GM03348 (cell line): ENCODE measurements at places on chromosomes 7 and 10.

- DNase-seq = no peak
Measured at GRCh38 chr7:130641497-130641896, 27.1 kb downstream of the COPG2 start.

GRCh38 chr7:51346126-51346525 lies 29.5 kb upstream of the COBL start:
- no peak for DNase-seq

DNA sequence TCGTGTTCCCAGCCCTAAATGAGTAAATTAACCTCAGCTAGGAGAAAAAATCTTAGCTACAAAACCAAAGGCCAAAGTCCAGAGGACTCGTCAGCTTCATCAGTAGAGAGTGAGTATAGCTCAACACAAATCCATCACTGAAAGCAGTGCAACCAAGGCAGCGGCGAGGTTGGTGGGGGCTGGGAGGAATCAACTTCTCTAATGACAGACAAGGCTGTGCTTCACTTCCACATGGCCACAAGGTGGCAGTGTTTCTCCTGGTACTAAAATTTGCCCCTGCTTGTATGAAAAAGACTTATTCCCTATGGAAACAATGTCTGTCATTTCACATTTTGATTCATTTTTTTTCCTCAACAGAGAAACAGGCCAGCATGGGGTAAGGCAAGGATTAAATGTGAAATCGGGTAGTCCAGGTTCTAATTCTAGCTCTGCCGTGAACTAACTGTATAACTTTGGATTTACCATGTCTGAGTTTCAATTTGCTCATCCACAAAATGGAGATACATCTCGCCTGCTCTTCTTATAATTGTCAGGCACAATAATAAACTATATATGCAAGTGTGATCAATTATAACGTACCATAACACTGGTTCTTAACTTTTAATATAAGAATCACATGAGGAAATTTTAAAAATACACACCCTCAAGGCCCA lies 39.3 kb downstream of the FAS start:
- DNase-seq = peak; percentile 69

DNA sequence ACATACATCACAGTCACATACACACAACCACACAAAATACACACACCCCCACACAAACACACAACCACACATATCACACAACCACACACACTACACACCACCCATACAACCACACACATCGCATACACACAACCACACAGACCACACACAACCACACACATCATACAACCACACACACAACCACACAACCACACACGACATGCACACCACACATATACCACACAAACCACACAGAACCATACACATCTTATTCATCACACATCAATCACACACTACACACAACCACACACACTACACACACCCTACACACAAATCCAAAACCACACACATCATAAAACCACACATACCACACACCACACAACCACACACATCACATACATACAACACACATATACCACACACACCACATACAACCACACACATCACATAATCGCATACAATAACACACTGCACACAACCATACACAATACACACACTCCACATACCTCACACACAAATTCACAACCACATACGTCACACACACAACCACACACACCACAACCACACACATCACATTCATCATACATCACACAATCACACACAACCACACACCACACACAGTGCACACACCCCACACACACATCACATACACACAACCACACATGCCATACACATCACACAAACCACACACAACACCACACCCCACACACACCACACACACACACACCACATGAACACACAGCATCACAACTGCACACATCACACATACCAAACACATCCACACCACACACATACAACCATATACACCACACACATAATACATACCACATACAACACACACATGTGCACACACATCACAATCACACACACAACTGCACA lies 30.4 kb downstream of the GPRIN2 start:
- DNase-seq = no peak

GRCh38 chr7:29247224-29247962 lies 52.8 kb downstream of the CHN2 start:
- DNase-seq = no peak

DNA sequence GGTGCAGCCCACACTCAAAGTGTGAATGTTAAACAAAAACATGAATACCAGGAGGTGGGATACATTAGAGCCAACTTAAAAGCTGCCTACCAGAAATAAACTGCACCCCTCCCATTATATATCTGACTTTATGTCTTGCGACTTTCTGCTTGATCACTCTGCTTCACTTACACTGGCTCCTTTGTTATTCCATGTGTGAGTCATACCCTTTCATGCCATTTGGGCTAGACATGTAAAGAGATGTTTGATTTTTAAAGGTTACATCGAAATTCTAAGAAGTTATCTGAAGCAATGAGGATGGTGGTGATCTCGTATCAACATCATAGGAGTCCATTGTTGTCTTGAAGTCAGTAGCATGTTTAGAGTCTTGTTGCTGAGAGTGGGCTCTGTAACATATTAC lies 31.6 kb upstream of the ETV1 start:
- peak; percentile 4 for DNase-seq

GRCh38 chr7:86747698-86748097 lies 104.0 kb downstream of the GRM3 start:
- no peak for DNase-seq

- DNase-seq = no peak
Measured at GRCh38 chr7:45456105-45456504, 118.1 kb upstream of the ADCY1 start.

DNA sequence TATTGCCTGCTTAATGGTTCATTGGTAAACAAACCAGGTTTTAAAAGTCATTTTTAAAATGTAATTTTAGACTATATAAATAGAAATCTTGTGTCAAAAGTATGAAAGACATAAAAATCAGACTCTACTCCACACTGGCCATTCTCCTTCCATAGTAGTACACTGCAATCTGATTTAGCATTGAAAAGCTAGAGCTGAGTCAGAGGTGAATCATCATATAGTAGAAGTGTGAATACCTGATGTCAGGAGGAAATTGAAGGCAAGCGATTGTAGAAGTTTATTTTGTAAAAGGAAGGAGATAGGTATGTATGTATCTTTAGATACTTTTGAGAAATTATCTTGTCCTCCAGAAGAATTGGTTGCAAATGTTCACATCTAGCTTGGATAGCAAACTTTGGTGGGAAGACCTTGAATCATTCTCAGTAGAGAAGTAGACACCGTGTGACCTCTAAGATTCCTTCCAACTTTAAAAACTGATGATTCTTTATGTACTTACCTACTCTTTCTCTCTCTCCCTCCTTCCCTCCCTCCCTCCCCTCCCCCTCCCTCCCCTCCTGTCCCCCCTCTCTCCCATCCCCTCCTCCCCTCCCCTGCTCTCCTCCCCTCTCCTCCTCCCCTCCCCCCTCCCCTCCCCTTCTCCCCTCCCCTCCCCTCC lies 88.1 kb downstream of the BTAF1 start:
- peak; percentile 23 for DNase-seq

DNA sequence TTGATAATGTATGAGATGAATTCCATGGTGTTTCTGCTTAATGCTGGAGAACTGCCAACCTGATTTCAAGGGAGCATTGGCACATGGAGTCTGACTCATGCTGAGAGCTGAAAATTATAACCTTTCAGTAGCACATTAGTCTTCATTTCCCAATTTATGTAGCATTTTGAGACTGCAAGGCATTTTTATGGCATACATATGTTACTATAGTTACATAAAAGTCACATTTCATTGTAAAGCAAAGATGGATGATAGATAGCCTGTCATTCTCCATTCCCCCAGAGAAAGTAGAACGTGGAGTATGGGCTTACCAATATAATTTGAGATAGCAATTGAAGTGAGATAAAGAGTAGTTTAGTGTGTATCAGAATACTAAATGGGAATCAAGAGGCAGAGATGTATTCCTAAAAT lies 103.1 kb downstream of the SLC16A9 start:
- DNase-seq = peak; percentile 22

GRCh38 chr10:78544423-78545090 lies 510.9 kb downstream of the RPS24 start:
- DNase-seq = no peak

- no peak for DNase-seq
Measured at GRCh38 chr10:4758256-4758655, 67.8 kb upstream of the AKR1E2 start.

DNA sequence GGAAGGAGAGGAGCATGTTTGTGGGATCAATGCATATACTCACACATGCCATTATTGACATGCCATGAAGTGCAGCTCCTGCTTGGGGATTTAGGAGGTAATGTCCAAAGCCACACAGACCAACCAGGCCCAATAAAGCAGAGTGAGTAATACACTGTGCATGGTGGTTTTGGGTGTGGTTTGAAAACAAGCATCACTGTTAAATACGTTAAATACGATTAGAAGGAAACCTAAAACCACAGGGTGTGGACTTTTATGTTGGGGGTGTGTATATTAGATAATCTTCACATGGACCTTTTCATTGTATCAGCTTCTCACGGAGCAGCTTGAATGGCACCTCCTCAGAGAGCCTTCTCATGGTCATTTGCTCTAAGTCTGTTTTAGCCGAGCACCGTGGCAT lies 10.4 kb upstream of the EIF3A start:
- DNase-seq = peak; percentile 72

DNA sequence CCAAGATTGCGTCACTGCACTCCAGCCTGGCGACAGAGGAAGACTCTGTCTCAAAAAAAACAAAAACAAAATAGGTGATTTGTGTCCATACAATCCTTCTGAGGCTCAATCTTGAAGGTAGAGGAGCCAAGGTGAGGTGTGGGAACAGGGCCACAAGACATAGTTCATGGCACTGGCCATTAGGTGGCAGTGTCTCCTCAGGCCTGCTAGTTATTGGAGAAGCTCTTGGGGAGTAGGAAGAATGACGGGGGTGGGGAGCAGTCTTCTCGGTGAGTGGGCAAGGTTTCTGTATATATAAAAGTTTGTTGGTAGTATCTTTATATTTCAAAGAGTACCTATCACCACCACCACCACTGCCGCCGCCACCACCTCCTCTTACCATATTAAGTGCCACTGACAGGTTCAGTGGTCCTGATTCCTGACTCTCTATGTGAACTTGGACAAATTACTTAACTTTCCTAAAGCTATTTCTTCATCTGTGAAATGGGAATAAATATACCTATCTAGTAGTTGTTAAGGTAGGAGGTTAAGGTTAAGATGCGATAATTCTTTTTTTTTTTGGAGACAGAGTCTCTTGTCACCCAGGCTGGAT lies 24.0 kb downstream of the CCSER2 start:
- DNase-seq = peak; percentile 69

DNA sequence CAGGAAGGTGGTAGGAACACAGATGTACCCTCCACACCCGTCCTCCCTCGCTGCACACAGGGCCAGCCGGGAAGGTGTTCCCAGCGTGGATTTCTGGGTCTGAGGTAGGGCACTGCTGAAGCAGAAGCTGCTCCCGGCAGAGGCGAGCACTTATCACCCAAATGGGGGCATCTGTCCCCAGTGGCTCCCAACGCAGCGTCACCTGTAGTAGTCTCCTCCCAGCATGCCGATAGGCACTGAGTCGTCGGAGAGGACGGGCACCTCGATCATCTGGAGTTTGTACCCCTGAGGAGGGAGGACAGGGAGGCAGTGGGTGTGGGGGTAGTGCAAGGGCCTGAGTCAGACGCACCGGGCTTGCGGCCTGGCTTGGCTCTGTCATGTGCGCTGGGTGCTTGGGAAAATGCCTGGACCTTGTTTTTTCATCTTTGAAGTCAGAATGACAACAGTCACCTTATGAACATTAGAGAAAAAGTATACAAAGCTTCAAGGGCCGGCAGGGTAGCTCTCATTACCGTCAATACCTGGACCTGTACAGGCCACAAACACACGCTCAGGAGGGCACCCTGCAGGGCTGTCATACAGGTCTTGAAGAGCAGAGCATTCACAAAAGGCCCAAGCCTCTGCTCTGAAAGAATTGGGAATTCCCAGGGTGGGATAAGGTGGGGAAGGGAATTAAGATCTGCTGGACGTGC lies 3.1 kb upstream of the PYROXD2 start:
- no peak for DNase-seq

DNA sequence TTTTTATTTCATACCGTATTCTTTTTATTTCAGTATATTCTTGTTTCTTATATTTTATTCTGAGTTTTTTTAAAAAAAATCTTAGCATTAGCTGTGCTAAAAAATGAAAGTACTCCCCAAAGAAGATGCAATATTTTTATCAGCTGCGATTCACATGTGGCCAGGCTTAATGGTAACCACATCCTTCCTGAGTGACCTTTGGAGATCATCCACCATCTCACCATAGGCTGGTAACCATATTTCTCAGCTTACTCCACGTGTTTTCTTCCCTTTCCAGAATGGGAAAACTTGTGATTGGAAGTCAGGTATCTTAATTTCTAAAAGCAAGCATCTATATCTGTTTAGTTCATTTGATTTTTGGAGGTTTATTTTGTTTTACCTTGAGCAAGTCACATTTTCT lies 18.8 kb upstream of the LIPM start:
- DNase-seq = peak; percentile 19

GRCh38 chr7:27172823-27173510 lies 1.2 kb downstream of the HOXA10 start:
- DNase-seq = peak; percentile 83

GRCh38 chr7:39294022-39294421 lies 272.2 kb upstream of the YAE1 start:
- DNase-seq = no peak

DNA sequence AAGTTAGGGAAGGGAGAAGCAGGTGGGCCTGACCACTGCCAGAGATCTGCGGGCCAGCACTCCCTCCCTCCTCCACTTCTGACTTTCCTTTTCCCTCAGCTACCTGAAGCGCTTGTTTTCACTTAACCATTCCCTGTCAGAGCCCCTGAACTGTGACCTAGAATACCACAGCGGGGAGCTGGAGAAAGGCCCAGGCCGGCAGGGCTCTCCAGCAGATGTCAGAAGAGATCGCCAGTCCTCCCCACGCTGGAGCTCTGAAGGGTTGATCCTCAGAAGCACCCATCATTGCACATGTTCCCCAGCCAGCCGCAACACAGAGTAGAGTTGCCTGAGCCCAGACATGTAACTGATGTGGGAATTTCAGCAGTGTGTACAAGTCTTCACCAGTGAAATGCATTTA lies 44.4 kb upstream of the GAD2 start:
- no peak for DNase-seq

DNA sequence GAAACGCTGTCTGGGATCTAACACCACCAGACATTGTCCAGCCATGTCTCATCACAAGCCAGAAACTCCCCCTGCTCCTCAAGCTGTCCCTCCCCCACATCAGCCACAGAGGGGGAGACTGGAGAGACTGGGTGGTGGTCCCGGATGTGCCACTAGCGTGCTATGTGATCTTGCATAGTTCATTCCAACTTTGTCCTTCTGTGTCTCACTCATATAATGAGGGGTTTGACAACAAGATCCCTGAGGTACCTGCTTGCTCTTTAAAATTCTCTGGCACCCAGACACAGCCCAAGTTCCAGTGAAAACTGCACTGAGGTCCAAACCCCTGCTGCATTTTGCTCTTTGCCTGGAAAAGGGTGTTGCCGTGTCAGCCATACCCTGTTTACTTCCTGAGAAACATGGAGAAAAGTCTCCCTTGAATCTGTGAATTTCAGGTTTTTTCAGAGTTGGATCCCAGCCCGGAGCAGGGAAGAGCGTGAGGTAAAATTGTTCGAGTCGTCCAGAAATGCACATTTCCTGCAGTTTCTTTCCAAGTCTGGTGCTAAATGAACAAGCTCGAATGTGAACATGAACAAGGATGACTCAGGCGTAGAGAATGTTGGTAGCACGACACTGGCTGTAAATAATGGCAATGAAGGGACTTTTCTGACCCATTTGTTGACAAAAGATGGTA lies 156.6 kb downstream of the CCDC3 start:
- DNase-seq = peak; percentile 74

- DNase-seq = no peak
Measured at GRCh38 chr7:79272938-79273337, 180.5 kb downstream of the MAGI2 start.
